ENCODE measurements at places on chromosomes 11 and 22.

- DNase-seq, result no peak
Measured at GRCh38 chr22:44364751-44365130, 52.0 kb upstream of the SHISAL1 start.

DNA sequence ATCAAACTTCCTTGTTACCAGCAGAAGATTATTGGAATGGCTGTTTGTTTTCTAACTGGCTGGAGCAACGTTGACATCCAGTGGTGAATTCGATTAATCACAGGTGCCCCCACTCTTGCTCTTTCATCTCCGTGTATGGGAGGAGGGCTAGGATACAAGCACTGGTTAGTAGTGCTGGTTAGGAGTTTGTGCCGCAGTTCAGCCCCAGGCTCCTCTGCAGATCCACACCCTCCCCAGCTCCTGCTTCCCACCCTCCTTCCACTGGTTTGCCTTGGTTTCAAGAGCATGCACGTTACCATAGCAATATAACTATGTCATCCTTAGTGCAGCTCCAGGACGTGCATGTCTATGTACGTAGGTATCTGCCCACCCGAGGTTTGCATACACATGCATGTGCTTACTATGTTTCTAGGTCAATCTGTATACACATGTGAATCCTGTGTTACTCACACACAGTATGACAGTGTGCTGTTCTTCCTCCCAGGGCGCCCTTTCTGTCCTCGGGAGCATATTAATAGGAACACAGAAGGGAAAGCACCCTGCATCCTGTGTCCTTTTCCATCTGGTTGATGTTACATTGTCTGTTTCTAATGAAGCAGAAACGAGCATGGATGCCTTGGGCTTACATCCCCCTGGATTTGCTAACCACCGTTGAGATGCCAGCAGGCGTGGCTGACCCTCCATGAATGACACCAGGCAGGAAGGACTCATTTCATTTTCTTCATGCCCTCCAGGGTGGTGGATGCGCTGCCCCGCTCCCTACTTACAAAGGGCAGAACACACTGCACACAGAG, 539.3 kb downstream of the OPCML start:
- DNase-seq, result no peak

DNA sequence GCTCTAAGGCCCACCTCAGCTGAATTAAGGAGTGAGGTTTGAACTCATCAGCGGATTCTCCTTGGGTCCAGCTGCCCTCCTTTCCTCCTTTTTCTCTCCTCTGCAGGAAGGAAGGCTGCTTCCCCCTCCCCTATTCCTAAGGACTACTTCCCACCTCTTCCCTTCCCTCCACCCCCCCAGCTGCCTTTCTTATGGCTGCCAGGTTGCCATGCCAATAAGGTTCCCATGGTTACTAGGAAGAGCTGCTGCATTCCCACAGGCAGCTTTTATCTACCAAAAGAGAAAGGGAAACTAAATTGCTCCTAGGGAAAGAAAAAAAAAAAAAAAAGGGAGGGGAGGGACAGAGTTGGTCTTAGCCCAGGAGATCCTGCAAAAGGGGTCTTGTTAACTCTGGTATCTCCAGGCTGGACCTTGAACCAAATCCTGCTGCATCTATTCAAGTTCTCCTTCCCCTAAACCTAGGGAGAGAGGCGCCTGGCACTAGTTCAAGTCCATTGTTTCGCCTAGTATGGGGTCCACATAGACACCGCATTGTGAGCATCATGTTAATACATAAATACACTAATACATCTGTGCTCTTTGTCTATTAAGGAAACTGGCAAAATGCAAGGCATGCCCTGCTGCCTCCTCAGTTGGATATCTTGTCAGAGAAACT, 21.2 kb upstream of the FEZ1 start:
- DNase-seq, result peak; percentile 50

GRCh38 chr11:12546122-12546521, 128.1 kb upstream of the TEAD1 start:
- no peak for DNase-seq

GRCh38 chr11:60240662-60241061, 2.3 kb downstream of the MS4A4E start:
- DNase-seq, result no peak

GRCh38 chr11:132448334-132448995, 1078.0 kb downstream of the NTM start:
- no peak for DNase-seq

DNA sequence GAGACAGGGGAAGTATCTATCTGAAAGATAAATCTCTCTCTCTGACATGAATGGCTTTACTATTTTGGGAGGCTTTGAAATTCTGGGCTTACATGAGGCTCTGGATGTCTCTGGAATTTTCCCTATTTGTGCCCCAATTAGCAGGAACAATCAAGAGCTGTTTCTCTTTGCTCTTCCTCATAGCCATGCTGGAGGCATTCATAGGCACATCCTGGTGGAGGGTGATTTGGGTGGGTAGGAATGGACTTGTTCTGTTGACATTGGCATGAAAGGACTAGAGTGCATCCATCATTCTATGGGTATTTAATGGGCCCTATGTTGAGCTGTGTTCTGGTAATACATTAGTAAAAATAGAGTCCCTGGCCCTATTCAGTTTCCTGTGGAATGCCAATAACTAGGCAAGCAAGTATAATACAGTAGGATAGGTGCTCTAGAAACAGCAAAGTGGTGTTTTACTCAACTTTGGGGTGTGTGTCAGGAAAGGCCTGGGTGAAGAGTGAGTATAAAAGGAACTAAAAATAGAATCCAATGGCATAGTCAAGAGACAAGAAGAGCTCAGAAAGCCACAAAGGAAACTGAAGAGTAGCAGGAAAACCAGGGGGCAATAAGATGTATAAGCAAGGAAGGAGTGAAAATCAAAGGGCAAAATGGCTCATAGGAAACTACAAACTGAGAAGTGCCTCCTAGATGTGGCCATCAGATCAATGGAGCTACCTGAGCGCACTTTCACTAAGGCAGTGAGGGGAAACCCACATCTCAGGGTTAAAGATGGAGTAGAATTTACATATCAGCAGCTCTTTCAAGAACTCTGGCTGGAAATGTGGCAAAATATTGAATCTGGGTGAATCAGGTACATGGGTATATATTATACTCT, 45.0 kb downstream of the CWC15 start:
- DNase-seq, result no peak

GRCh38 chr11:128806506-128807261, 60.4 kb downstream of the KCNJ1 start:
- no peak for DNase-seq

GRCh38 chr11:119780222-119780953, 51.4 kb upstream of the NECTIN1 start:
- no peak for DNase-seq

DNA sequence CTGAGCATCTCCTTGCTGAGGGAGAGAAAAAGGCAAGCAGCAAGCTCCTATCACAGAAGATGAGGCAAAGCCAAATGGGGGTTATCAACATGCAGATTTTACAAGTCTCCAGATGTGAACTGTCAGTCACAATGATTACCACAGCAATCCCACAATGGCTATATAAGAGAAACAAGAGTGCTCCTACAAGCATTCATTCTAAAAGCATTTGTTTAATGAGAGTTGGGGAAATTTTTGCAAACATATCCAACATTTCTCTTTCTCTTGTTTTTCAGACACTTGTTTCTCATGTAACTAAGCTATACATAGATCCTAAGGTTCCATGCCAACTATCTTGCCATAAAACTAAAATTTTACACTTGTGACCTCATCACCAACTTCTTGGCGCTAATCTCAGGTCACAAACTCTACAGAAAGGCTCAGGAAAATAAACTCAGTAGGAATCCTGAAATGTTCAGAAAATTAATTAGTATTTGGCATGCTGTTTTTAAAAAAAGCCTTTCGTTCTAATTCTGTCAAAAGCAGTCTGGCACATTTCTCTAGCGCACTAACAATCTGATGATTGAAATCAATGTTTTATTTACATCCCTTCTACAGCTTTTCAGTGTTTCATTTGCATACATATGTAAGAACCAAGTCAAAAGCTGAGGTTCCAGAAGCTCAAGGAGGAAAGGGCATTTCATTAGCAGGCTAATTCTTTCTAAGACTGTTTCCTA, 199.5 kb downstream of the TTC28 start:
- no peak for DNase-seq

DNA sequence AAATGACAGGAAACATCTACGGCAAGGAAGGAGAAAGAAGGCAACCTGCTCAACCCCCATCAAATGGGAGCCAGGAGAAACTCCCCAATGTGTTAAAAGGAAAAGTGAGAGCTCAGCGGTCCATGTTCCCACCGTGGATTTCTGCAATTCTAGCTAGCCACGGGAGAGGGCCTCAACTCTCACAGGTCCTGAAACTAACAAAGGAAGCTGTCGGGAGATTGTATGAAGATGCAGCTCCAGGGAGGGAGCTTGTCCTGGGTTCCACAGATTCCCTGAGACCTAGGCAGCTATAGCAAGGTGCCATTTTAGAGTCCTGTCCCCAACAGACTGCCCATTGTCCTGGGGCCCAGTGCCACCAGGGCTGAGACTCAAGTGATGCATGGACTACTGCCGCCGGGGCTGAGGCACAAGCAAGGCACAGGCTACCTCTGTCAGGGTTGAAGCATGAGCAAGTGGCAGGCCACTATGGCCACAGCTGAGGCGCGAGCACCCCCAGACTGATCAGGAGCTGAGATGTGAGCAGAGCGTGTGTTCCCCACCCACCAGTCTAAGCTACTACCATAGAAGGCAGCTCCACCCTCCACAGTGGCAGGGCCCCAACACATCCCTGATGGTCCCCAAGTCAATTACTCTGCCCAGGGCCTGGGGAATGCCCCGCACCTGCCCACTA, 31.3 kb downstream of the RSF1 start:
- no peak for DNase-seq

- DNase-seq, result no peak
Measured at GRCh38 chr11:26493616-26494015, 78.4 kb downstream of the MUC15 start.

- DNase-seq, result no peak
Measured at GRCh38 chr11:624705-625635, at the start of gene CDHR5. TSS of gene CDHR5 (minus strand) at chr11:624955. CDS start at chr11:624902, 53 bp downstream.

- DNase-seq, result peak; percentile 51
Measured at GRCh38 chr11:70423523-70424505, 25.5 kb downstream of the CTTN start.

DNA sequence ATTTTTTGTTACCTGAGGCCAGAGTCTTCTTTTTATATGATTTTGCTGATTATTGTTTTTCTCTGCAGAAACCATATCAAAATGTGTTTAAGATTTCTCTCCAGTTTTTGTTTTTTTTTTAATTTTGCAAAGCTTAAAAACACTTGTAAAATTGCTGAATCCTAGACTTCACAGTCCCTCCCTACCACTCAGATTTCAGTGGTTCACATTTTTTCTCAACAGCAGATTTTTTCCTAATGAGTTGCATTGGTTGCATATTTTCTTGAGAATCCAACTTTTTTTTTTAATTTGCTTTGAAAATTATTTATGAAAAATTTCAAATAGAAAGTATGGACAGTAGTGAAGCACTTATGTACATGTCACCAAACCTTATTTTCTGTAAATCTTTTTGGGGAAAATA, 5.8 kb downstream of the ARL14EP start:
- no peak for DNase-seq

- DNase-seq, result no peak
Measured at GRCh38 chr11:115316696-115317095, 187.5 kb downstream of the CADM1 start.

- no peak for DNase-seq
Measured at GRCh38 chr11:70725278-70725677, 326.9 kb downstream of the CTTN start.

GRCh38 chr11:866481-866880, 23.8 kb downstream of the TSPAN4 start:
- DNase-seq, result no peak

Data from dermis microvascular lymphatic vessel endothelial cell (primary cell).